ENCODE measurements at places on chromosomes 5 and 9.

DNA sequence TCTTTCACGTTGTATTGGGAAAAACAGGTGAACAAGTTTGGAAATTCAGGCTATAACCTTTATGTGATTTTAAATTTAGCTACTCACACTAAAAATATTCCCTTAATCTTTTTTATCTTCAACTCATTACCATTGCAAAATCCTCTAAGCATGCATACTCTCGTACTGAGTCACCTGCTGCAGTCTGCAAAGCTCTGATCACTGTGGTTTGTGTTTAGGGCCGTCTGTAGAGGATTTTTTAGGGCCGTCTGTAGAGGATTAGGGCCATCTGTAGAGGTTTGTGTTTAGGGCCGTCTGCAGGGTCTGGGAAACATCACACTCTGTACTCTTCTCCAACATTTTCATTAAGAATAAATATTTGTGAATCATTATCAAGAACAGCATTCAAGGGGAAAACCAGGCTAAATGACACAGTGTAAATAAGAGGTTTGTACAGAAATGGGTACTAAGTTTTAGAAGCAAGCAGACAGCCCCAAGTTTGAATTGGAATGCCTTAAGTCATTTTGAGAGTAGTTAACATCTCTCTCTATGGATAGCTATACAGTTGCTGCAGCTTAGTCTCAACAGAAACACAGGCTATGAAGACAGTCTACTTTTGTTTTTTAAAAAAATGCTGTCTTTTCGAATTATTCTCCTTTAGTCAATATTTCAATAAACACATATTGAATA, 155.0 kb upstream of the TSLP start:
- DNase-seq, result no peak

DNA sequence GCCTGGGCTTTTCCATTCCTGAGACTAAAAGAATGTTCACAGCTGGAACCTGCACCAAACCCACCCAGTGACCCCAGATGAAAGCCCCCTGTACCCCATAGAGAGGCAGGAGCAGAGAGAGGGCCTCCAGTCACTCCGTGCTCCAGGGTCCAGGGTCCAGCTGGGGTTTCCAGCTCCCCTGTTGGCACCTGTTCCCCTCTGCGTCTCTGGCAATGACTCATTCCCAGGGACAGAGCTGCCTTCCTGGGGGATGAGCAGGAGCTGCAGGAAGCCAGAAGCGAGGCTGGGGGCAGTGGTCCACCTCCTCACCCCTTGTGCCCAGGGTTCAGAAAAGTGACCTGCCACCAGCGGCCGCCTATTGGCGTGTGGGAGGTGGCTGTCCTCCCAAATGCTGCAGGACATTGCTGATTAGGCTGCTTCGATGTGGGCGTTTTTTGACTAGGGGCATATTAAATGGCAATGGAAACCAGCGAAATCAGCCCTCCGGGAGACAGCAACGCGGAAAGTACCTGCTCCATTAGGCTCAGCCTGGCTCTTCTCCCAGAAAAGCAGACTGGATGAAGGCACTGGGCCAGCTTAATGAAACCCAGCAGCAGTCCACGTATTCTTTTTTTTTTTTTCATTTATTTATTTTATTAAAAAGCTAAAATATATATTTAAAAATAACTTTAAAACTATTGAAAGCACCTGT, 97.4 kb downstream of the DAP start:
- peak; percentile 4 for DNase-seq

DNA sequence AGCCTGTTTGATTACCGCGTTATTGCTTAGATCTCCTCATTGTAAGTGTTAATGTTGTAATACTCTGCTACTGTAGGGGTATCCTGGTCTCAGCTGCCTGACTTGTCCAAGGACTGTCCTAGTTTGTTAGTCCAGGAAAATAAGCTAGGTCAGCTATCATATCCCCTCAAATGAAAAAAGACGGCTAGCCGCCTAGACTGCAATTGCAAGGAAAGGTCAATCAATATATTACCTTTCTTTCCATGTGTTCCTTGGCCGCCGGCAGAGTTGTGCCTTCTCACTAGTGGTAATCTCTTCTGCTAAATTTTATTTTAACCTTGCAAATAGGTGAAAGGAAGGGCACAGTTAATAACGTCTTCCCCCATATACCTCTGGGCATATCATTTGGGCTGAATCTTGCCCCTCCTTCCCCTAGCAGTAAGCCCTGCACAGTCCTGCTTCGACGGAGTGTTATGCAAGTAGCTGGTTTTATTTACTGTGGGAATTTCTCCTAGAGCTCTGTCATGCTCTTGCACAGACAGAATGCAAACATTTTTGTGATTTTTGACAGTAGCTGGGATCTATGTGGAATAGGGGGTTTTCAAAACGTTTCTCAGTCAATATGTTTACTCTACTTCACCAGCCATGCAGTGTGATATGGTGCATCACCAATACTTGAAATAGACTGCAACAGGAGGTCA, 288.5 kb downstream of the MAST4 start:
- no peak for DNase-seq

DNA sequence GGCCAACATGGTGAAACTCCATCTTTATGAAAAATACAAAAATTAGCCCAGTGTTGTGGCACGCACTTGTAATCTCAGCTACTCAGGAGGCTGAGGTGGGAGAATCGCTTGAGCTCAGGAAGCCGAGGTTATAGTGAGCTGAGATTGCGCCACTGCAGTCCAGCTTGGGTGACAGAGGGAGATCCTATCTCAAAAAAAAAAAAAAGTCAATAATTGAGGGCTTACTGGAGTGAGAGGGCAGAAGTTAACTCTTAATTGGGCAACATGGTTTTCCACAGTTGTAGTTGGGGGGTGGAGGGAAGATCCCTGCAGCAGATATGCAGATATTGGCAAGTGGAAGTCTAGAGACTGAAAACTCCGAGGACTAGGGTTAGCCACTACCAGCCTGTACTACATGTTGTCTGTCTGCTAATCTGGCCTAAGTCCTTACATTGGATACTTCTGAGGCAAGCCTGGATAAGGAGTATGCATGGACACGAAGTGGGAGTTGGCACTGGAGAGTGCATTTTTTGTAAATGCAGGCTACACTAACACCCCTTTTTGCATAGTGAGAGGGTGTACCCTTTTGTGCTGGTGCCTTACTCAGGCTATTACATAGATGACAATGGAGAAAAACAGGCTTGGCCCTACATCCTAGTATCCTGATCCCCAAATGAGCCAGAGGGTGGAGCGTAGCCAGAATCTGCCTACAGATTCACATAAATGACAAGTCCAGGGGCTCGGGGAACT, 89.0 kb upstream of the NIPBL start:
- DNase-seq, result no peak

GRCh38 chr9:114823441-114823840, 17.6 kb upstream of the TNFSF15 start:
- DNase-seq, result no peak
